Stimulated activated CD8-positive, alpha-beta memory T cell treated with anti-CD3 and anti-CD28 coated beads, Interleukin-2, amount 100 ng/mL, for 1 hour (primary cell): ENCODE measurements at places on chromosomes 13 and 19.

- no peak for DNase-seq
These were observed 127.9 kb downstream of the KCTD12 start for GRCh38 chr13:76758257-76758656.

DNA sequence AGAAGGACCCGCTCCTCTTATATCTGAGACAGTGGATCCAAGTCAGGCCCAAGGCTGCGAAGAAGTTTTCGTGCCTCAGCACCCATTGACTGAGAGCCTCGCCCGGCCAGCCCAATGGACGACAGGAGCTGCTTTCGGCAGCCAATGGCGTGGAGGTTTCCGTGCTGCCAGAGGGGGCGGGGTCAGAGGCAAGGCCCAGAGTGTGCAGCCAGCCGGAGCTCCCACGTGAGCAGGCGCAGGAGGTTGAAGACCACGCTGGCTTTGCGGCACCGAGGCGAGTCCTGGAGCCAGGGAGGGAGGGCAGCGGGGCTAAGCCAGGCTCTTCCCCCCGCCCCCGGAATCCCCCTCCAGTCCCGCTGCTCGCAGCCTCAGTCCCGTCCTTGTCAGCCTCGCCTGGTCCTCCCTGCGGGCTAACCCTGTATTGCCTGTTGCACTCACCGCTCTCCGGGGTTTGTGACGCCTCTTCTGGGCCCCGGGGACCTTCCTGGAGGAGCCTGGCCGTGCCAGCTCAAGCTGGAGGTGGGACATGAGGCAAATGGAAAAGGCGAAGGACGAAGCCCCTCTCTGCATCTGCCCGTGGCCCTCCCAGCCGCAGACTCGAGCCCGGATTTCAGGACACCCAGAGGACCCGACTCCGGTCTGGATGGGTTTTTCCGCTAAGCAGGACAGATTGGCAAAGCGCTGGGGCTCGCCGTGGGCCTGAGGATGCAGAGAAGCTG, 1.5 kb downstream of the IFNL4 start:
- DNase-seq = no peak

DNA sequence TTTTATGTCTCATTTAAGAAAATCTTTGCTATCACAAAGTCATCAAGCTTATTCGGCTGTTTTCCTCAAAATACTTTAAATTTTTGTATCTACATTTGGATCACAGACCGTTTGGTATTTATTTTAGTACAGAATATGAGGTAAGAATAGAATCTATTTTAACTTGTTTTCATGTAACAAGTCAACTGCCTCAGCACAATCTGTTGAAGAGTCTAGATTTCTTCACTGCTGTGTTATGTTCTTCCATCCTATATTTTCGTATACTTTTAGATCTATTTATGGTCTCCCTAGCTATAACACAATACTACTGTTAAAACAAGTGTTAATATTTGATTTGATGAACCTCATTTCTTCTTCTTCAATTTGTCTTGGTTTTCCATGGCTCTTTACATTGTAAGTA, 61.6 kb upstream of the SGCG start:
- no peak for DNase-seq

GRCh38 chr19:49880162-49880869, 2.8 kb downstream of the TBC1D17 start:
- no peak for DNase-seq

GRCh38 chr13:92537471-92537870, 689.1 kb upstream of the GPC6 start:
- no peak for DNase-seq

GRCh38 chr19:1678073-1678472, 25.7 kb upstream of the TCF3 start:
- DNase-seq = no peak

DNA sequence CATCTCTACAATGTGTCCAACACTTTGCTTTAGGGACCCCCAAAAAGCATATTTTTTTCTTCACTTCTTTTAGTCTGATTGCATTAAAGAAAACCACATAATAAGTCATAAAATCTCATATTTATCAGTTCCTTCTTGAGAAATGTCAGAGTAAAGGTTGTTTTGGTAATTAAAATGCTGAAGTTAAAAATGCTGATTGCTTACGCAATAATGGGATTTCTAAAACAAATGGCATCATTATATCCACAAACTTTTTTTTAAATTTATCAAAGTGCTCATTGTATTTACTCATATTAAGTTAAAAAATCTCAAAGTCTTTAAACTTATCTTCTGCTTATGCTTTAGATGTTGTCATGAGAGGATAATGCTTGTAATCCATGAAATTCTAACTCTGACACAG, 737.2 kb upstream of the ARGLU1 start:
- no peak for DNase-seq

DNA sequence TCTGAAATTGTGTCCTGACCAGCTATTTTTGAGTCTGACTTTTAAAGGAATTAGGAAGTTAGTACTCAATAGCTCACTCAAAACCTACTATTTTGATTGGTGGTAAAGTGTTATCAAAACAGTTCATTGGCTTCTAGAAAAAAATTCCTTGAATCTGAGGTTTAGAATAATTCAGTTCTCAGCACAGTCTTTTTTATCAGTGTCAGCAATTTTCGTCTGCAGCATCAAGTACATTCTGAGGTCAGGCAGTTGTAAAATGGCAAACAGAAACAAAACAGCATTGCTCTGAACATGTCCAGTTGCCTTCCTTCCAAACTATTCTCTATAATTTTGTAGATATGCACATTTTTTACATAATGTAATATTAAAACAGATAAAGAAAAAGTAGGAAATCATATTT, 1644.1 kb downstream of the SLITRK5 start:
- no peak for DNase-seq

DNA sequence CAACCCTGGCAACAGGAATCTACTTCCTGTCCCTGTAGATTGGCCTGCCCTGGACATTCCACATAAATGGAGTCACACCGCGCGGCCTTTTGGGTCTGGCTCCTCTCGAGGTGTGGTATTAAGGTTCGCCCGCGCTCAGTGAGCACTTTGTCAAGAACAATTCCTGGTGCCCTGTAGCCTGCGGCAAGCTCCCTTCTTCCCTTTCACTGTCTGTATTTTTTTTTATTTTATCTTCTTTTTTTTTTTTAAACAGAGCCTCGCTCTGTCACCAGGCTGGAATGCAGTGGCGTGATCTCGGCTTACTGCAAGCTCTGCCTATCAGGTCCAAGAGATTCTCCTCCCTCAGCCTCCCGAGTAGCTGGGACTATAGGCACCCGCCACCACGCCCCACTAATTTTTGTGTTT, 28.3 kb downstream of the PEX11G start:
- DNase-seq = no peak

DNA sequence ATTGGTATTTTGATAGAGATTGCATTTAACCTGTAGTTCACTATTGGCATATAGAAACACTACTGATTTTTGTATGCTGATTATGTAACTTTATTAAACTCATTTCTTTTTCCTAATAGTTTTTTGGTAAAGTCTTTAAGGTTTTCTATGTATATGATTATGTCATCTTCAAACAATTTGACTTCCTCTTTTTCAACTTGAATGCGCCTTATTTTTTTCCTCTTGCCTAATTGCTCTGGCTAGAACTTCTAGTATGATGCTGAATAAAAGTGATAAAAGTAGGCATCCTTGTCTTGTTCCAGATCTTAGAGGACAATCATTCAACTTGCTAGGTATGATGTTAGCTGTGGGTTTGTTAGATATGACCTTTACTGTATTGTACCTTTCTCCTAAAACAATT, 1034.9 kb downstream of the PCDH9 start:
- no peak for DNase-seq

- no peak for DNase-seq
These were observed at the start of gene DNAAF3 for GRCh38 chr19:55166530-55167268. Gene DNAAF3, minus strand, starts transcription at chr19:55166613. Its CDS starts 200 bp downstream, at chr19:55166413.

DNA sequence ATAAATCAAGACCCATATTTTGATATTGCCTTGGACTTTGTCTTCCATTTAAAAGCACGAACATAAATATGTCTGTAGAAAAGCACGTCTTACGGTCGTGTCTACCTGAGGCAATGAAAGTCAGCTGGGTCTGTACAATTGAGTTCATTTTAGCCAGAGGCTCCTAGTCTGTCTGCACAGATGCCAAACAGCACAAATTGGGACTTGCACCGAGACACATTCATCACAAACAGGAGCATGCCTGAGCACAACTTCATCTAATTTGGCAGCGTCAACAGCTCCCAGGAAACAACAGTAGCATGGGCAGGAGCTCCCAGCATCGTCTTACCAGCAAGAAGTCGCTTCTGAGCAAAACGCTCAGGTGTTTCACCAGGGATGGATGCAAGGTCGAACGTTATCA, 687.0 kb downstream of the EFNB2 start:
- no peak for DNase-seq
